ENCODE measurements at places on chromosomes 5 and 9. TPM values are rescaled to one million over a fixed set of nuclear protein-coding genes. Genes with fewer than 3 reads are reported as not detected.

SPATA31E1 gene
- total RNA-seq, result not detected

UBE2QL1 gene
- 0.10 TPM for total RNA-seq

TNFAIP8 gene
- 161 TPM for total RNA-seq

EGFLAM gene
- not detected for total RNA-seq

SLC4A9 gene
- 0.43 TPM for total RNA-seq

SLC1A3 gene
- total RNA-seq, result not detected

DAB2 gene
- not detected for total RNA-seq

DNA sequence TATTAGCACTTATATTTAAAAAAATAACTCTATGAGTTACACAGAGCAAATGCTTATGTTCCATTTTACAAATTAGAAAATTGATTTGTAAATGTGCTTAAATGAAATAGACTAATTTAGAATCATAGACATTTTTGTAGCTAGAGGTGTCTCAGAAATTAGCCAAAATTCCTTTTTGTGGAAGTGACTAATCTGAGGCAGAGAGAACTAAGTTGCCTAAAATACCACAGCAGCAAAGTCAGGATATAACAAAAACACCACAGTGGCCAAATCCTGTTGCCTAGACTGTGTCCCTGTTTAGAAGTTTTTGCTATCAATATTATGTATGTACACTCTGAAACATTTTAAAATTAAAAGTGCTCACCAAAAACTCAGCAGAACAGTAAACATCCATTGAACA lies 18.7 kb downstream of the ADAMTSL1 start:
- no peak for DNase-seq

DNA sequence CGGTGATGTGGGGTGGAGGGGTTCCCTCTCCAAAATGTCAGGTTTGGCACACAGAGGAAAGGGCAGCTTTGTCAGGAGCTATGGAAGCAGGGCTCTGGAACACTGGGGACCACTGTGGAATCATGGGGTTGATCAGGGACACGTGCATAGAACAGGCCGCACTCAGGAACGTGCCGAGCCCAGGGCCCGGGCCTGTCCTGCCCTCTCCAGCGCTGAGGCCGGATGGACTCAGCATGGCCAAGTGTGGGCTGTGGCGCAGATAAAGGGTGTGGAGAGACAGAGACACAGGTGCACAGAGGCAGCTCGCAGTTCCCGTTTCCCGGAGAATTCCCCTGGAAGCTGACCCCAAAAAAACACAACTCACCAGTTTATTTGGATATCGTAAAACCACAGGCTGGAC lies 37.8 kb upstream of the SLC6A3 start:
- no peak for DNase-seq

GRCh38 chr9:131704141-131704983 lies 35.5 kb downstream of the RAPGEF1 start:
- DNase-seq, result no peak

DNA sequence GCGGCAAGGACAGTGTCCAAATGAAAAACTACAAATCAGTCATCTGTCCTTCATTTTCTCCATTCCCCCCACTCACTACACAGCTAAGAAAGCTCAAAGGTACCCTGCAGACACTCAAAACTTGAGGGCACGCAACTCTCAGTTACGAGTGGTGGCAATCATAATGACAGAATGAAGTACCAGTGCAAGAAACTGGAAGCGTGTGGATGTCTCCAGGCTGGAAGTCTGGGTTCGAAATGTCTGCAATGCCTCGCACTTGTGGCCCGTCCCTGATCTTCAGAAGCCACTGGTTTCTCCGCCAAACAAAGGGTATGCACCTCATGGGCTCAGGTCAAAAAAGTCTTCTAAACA lies 597 bp upstream of the CENPH start:
- no peak for DNase-seq

- no peak for DNase-seq
Observed at GRCh38 chr5:118236108-118236849, 752.1 kb downstream of the DTWD2 start.

DNA sequence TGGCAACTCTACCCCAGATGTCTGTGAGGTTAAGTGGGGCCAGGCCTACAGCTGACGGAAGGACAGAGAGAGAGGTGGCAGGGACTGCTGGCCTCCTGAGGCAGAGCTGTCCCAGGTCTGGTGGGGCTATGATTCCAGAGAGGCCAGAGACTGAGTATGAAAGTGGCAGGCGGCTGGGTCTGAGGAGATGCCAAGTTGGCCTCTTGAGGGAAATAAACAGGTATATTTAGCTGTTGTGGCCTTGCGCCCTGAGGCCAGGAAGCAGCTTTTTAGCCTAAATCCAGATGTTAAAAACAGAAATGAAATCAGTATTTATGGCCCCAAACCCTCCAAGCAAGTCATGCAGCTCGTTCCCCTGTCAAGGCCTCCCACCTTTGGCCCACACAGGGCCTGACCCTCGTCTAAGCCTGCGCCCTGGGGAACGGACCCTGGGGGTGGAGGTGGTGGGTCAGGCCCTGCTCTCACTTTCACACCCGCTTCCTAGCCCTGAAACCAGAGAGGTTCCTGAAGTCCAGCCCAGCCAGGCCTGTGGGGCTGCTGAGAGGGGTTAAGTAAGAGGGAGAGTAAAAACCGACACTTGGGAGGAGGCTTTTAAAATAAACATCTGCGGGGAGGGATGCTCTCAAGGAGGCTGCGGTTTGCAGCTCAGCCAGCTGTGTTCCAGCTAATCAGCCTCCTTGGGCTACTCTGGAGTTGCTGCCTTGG lies 18.7 kb downstream of the PCDHGC5 start:
- DNase-seq, result no peak

GRCh38 chr5:177568326-177568725 lies 14.0 kb upstream of the FAM193B start:
- no peak for DNase-seq
